RPMI7951 (cell line): ENCODE measurements at places on chromosomes 6 and 20. TPM values are rescaled to one million over a fixed set of nuclear protein-coding genes. Genes with fewer than 3 reads are reported as not detected.

Gene CRIP3
- not detected in 2 replicates for total RNA-seq

Gene SEL1L2
- not detected in 2 replicates for total RNA-seq

Gene SRMS
- total RNA-seq: not detected in 2 replicates

Gene KATNA1
- 39.9 and 43.1 TPM in 2 replicates for total RNA-seq

Gene GJA10
- not detected in 2 replicates for total RNA-seq

Gene TREM2
- 0.39 TPM in 1 of 2 replicates, not detected in the other for total RNA-seq

Gene CDC40
- 24.2 and 25.5 TPM in 2 replicates for total RNA-seq

Gene RIPPLY2
- not detected in 2 replicates for total RNA-seq

Gene DSP
- total RNA-seq: under 0.01 TPM in 2 replicates

Gene MYT1
- total RNA-seq: not detected in 2 replicates

Gene SAMD3
- 0.96 and 1.2 TPM in 2 replicates for total RNA-seq

Gene MUCL3
- total RNA-seq: not detected in 2 replicates

Gene SIM1
- not detected in 2 replicates for total RNA-seq
